ENCODE measurements at places on chromosomes 1 and 21.
A peak's percentile ranks its signal among the peaks of the same experiment; 100 is the strongest.

- no peak for DNase-seq
Observed at GRCh38 chr1:5938101-5938646, 54.1 kb downstream of the NPHP4 start.

DNA sequence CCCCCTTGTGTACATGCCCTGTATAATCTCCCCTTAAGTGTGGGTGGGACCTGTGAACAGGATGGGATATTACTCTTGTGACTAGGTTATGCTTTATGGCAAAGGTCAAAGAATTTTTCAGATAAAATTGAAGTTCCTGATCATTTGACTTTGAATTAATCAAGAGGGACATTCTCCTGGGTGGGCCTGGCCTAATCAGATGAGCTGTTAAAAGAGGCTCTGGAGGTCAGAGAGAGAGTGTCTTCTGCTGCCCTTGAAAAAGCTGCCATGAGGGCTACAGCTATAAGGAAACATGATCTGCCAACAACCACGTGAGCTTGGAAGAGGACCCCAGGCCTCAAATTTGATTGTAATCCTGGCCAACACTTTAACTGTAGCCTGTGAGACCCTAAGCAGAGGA, 125.6 kb upstream of the CSF3R start:
- DNase-seq, result no peak

- peak; percentile 33 for DNase-seq
Observed at GRCh38 chr21:33380483-33380998, 22.7 kb upstream of the IFNGR2 start.

GRCh38 chr1:94279462-94279861, 42.1 kb upstream of the ARHGAP29 start:
- DNase-seq, result no peak

DNA sequence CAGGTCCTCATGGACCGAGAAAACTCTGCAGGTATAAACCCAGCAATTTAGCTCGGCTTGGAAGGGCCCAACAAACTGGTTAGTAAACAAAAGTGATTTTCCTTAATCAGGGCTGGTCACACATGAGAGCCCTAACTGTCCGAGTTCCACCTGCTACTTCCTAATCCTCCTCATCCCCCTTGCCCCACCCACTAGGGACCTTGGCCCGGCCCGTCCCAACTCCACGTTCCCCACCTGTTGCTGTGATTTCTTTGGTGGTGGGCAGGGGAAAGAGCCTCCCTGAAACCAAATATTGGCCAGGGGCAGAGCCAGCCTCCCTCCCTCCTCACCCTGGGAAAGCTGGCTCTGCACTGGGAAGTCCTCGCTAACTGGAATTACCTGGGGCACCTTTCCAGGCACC, 304.2 kb upstream of the PROX1 start:
- DNase-seq, result no peak

- DNase-seq, result no peak
Observed at GRCh38 chr1:78292361-78292760, 198.4 kb upstream of the PTGFR start.

DNA sequence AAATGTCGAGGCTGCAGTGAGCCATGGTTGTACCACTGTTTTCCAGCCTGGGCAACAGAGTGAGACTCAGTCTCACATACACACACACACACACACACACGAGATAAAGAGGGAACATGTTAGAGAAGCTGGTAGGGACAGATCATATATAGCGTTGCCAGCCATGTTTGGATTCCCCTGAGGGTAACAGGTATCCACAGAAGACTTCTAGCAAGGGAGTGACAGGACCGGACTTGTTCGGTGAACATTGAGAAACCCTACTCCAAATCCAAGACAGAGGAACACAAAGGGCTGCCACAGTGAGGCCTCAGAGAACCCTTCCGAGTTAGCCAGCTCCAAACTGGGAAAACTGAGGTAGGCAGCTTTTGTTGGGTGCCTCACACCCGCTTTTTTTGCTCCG, 3.7 kb upstream of the SARS1 start:
- no peak for DNase-seq

- DNase-seq, result no peak
Observed at GRCh38 chr1:17189632-17189990, 15.3 kb upstream of the PADI1 start.

GRCh38 chr1:235430991-235431390, 63.8 kb downstream of the TBCE start:
- DNase-seq, result no peak

DNA sequence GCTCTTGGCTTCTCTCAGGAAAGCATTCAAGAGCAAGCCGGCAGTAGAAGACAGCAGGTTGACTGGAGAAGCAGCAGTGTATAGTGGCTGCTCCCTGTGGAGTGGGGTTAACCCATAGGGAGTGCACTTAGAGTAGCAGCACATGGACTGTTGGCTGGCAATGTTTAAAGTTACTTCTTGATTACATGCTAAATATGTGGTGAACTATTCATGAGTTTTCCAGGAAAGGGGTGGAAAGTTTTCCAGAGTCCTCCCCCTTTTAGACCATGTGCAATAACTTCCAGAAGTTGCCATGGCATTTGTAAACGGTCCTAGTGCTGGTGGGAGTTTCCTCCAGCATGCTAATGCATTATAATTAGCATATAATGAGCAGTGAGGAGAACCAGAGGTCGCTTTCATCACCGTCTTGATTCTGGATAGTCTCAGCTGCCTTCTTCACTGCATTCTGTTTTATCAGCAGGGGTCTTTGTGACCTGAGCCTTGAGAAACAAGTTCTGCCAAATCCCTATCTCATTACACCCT, 131.8 kb downstream of the CCDC185 start:
- no peak for DNase-seq

DNA sequence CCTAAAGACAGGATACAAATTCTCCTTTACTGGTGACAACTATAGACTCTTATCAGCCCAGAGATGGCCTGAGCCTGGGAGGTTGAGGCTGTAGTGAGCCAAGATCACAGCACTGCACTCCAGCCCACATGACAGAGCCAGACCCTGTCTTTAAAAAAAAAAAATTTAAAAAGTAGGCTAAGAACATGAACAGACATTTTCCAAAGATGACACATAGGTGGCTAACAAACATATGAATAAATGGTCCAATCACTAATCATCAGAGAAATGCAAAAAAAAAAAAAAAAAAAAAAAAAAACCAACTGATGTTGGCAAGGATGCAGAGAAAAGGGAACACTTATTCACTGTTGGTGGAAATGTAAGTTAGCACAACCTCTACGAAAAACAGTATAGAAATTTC, 65.0 kb downstream of the TOR3A start:
- no peak for DNase-seq

GRCh38 chr1:7403265-7404045, 367.6 kb upstream of the VAMP3 start:
- no peak for DNase-seq

- no peak for DNase-seq
Observed at GRCh38 chr1:226584164-226584563, 35.6 kb downstream of the STUM start.

DNA sequence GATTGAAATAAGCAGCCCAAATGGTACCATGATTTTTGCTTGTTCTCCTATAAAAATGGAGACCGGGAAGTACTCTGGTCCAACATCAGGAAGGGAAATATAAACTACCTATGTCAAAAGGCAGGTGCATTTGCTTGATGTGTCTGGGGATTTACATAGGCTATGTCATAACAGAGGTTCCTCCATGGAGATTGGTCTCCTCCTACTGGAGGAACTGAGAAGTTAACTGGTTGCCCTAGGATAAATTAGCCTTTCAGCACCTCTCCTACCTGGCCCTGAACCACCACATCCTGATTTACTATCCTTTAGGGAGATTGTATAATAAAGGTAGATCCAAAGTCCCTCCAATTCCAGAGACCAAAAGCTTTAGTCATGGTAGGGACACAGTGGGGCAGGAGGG, 1109.3 kb upstream of the B3GALT2 start:
- DNase-seq, result no peak

DNA sequence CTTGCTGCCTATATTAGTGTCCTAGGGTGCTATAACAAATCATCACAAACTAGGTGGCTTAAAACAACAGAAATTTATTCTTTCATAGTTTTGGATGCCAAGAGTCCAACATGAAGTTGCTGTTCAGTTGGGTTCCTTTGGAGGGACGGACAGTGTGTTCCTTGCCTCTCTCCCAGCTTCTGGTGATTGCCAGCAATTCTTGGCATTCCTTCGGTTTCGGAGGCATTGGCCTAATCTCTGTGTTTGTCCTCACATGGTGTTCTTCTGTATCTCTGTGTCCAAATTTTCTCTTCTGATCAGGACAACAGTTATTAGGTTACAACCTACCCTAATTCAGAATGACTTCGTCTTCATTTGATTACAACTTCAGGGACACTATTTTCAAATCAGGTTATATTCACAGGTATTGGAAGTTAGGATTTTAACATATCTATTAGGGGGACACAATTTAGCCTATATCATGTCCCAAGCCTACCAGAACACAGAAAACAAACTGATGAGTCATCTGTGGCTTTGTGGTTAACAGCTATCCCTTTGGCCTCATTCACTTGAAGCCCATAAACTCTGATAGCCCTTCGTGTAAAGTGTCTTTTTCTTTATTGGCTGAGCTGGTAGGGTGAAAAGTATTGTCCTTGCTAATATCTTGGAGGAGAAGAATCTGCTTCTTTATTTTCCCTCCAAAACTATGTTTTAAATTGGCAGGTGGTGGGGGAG, 83.2 kb upstream of the PAPPA2 start:
- no peak for DNase-seq

DNA sequence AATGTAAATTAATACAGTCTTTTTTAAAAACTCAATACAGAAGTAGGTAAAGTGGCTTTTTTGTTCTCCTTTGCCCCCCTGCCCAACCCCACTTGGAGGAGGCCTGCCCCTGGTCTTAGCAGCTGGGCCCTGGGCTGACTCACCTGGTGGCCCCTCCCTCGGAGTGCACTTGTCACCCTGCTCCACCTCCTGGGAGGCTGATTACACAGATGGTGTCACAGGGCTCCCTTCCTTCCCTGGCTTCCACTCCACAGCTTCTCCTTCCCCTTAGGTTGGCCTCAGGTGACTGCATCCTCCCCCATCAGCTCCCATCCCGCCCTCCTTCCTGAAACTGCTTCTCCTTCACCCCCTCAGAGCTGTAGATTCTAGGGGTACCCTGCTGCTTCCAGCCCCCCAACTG, 11.7 kb upstream of the CAPN9 start:
- DNase-seq, result no peak

GRCh38 chr1:101284021-101284420, 47.2 kb downstream of the S1PR1 start:
- no peak for DNase-seq

- no peak for DNase-seq
Observed at GRCh38 chr1:23221107-23221506, 3.8 kb upstream of the HTR1D start.

- peak; percentile 24 for DNase-seq
Observed at GRCh38 chr21:43975469-43976098, 36.5 kb upstream of the TRAPPC10 start.

DNA sequence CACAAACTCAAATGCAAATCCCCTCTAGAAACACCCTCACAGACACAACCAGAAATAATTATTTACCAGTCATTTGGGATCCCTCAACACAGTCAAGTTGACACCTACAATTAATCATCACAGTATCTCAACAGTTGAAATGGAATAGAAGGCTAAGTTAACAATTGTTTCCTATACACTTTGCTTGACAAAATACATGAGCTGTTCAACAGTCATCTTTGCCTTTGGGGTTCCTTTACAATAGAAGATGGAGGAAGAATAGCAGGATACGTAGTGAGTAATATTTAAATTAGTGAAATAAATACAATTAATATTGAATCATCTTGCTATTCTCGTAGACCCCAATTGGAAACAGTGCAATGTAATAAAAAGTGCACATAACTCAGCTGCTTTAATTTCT, 487.3 kb upstream of the ADAMTS5 start:
- no peak for DNase-seq

GRCh38 chr1:82844911-82845827, 1044.4 kb downstream of the ADGRL2 start:
- no peak for DNase-seq

DNA sequence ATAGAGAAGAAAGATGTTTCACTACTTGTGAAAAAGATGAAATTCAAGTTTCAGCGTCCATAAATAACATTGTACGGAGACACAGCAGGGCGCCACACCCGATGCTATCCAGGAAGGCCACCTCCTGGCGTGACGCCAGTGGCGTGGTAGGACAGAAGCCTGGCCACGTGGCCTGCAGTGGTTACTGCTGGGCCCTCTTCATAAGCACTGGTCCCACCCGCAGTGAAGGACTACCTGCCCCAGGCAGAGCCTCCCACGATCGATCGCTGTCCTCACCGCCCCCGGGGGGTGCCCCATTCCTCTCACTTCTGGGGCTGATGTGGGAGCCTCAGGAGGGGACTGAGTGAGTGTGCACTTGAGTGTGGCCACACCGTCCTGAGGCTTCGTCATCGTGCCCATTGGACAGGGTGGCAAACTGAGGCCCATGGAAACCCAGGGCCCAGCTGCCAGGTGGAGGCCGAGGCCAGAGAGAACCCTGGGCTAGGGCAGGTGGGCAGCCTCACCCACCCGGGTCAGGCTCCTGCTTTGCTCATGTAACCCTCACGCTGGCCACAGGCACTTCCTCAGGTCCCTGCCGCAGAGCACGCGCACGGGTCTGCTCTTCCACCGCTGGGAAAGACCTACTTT, 11.7 kb upstream of the HES5 start:
- DNase-seq, result no peak

- DNase-seq, result no peak
Observed at GRCh38 chr1:86739648-86740509, 35.5 kb downstream of the SH3GLB1 start.

DNA sequence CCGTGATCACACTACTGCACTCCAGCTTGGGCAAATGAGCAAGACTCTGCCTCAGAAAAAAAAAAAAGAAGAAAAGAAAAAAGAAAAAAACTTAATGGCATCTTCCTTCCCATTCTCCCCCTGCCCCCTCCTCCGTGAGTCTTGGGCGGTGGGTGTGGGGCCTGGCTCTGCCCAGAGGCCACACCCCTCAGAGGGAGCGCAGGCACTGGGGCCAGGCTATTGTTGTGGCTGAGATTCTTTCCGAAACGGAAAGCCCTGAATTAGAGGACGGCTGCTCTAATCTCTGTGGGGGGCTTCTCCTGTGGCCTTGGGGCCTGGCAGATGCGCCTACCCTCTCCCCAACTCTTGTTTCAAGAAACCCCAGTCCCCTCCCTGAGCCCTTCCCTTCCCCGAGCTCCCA, 4.1 kb upstream of the FAM110D start:
- no peak for DNase-seq

DNA sequence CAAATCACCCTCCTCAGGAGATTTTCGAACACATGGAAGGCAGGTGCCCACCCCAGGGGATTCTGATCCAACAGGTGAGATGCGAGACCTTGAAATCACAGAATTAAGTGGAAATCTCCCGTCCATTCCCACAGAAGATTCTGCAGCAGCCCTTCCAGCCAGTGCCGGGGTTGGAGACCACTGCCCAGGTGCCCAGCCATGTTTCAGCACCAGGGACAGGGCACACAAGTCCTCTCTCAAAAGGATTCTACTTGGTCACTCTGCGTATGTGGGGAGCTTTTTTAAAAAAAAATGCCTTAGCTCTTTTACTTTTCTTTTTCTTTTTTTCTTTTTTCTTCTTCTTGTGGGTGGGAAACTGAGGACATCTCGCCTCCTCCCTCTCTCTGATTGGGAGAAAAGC, 80.7 kb downstream of the VWA5B1 start:
- no peak for DNase-seq

- DNase-seq, result no peak
Observed at GRCh38 chr21:22993822-22994574, 1995.8 kb downstream of the NCAM2 start.
